Left lung (tissue), 14 donors: ENCODE measurements at places on chromosomes 7 and 10. TPM values are rescaled to one million over a fixed set of nuclear protein-coding genes. Genes with fewer than 3 reads are reported as not detected.

DNA sequence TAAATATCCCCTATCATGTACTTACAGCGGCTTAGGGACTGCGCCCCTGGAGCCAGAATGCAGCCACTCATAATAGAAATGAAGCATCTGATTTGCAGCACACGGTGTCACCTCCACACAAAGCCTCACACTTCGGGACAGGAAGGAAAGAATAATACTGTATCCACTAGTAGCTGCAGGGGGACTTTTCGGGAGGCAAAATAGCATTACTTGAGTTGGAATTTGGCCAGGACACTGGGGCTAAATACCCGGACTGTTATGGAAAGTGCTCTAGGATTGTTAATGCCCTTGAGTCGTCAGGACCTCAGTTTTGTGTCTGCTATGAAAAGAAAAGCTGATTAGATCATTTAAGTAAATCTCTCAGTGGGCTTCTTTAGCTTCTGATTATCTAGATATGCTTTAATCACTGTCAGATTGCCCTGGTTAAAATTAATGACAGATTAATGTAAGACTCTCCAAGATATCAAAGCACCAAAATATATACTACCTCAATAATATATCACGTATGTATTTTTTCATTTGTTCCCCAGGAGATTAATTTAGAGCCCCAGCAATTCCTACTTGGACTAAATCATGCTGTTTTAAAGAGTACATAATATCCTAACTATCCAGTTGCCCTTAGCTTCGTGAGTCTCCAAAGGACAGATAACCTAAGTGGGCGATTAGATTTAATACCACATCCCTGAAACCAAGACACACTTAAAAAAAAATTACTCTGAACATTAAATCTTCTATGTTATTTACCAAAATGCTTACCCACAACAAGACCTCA is 173.0 kb upstream of the NEBL start:
- no peaks in the 10 kb centered on the region for H3K4me1 ChIP-seq
- H3K27ac ChIP-seq, result no peak overlapping the region
- H3K27me3 ChIP-seq, result no peaks in the 10 kb centered on the region
- H3K36me3 ChIP-seq, result no peaks in the 10 kb centered on the region
- no peak for DNase-seq

DNA sequence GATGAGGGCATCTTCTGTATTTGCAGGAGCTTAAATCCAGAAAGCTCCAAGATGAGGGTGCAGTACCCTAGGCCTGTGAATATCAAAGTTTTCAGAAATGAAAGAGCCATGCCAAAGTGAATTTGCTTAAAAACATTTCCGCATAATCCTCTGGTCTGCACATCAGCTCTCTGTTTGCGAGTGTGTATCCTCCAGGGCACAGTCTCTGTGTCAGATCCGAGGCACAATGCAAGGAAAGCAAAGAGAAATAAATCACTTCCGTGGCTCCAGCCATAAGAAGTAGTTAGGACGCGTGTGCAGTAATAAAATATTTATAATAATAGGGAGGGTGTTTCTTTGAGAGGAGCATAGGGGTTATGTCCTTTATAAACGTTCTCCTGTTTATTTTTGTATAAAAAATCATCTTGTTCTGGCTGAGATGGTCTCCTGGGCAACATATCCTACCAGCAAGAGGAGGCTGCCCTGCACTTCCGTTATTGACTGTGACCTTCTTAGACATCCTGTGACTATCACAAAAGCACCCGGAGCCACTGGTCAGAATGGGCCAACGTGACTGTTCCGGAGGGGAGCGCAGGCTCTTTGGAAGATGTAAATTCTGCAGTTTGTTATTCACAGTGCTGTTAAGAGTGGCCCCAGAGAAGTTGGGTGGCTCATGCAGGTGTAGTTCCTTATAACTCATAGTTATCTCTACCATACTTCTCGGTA is 667.6 kb upstream of the FOXK1 start:
- H3K4me1 ChIP-seq, result no peaks in the 10 kb centered on the region
- no peak overlapping the region for H3K4me3 ChIP-seq
- no peak overlapping the region for H3K27ac ChIP-seq
- H3K27me3 ChIP-seq, result no peaks in the 10 kb centered on the region

GRCh38 chr10:6337382-6337781 is 134.7 kb downstream of the PFKFB3 start:
- H3K4me1 ChIP-seq, result no peaks in the 10 kb centered on the region
- no peaks in the 10 kb centered on the region for H3K27me3 ChIP-seq
- no peak overlapping the region for H3K4me3 ChIP-seq
- H3K27ac ChIP-seq, result no peak overlapping the region
- no peak for DNase-seq

BAG3 gene
- total RNA-seq, result 43.1 TPM

SORCS3 gene
- total RNA-seq, result not detected
